NCI-H524 (cell line): ENCODE measurements at places on chromosomes 2 and 18.

- no peak for DNase-seq
These were observed 71.7 kb downstream of the HS1BP3 start for GRCh38 chr2:20578895-20579825.

- DNase-seq, result no peak
These were observed 91.9 kb upstream of the TPO start for GRCh38 chr2:1321321-1321720.

GRCh38 chr2:28225473-28226080, 167.1 kb upstream of the FOSL2 start:
- no peak for DNase-seq

DNA sequence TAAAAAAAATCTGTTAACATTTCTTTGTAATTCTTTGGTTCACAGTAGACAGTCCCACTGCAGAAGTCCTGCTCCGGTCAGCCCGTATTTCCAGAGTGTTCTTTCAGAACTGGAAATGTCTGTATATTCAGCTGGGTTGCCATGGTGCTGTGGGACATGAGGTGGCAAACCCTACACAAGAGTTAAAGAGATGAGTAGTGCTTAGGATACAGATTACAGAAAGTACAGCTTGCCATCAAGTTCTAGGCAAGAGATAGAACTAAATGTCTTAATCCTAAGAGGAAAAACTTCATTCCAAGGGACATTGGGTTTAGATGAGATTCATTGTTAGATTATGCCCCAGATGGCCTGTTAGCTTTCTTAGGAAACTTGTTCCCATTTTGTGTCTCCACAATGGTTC, 60.1 kb downstream of the FMNL2 start:
- no peak for DNase-seq

DNA sequence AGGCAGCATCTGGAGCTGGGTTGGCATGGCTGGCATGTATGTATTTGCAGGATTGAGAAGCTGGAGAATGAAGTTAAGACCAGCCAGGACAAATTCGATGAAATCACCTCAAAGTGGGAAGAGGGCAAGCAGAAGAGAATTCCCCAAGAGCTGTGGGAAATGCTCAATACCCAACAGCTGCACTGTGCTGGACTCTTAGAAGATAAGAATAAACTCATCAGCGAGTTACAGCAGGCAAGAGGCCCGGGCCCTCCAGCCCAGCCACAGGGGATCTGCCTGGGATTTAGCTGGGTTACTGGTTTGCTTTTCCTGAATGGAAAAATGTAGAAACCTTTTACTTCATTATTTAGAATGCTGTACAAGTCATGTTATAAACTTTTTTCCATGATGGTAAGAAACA, 22.5 kb downstream of the DRC1 start:
- DNase-seq, result no peak

GRCh38 chr2:164458792-164459191, 162.5 kb downstream of the GRB14 start:
- DNase-seq, result no peak

GRCh38 chr2:7010391-7011054, 93.3 kb downstream of the RNF144A start:
- no peak for DNase-seq

DNA sequence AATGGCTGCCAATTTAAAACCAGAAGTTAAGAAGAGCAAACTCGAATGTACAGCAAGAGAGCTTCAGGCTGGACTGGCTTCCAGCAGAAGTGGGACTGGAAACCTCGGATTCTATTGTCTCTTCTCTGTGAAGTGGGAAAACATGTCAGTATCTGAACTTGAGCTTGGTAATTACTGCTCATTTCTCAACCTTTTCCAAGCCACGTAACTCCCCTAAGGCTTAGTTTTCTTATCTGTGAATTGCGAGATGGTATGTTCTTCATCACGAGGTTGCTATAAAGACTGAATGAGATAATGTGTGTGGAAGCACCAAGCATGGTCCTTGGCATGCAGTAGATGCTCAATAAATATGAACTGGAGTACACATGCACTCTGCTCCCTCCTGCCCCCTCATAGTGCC, 259.4 kb upstream of the SPRED2 start:
- DNase-seq, result no peak

- no peak for DNase-seq
These were observed 12.9 kb downstream of the FHL2 start for GRCh38 chr2:105385731-105386540.

DNA sequence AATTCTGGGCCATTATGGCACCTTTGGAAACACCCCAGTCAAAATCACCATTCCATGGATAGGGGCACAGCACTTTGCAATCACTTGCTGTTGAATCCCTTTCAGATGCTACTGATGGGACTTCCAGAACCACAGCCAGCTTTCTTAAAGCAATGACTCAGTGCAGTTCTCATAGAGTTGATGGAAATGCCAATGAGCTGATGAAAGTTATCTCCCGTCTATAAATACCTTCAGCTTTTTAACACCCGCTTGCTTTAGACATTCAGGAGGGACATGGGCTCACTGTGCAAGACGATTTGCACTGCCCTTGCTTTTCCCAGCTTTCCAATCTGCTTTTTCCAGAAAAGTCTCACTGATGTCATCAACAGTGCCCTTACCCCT, 66.7 kb upstream of the RPL31 start:
- DNase-seq, result no peak

- no peak for DNase-seq
These were observed 6.7 kb downstream of the PTPRN start for GRCh38 chr2:219302412-219302968.

- DNase-seq, result no peak
These were observed 74.6 kb upstream of the TXNDC2 start for GRCh38 chr18:9810994-9811705.

DNA sequence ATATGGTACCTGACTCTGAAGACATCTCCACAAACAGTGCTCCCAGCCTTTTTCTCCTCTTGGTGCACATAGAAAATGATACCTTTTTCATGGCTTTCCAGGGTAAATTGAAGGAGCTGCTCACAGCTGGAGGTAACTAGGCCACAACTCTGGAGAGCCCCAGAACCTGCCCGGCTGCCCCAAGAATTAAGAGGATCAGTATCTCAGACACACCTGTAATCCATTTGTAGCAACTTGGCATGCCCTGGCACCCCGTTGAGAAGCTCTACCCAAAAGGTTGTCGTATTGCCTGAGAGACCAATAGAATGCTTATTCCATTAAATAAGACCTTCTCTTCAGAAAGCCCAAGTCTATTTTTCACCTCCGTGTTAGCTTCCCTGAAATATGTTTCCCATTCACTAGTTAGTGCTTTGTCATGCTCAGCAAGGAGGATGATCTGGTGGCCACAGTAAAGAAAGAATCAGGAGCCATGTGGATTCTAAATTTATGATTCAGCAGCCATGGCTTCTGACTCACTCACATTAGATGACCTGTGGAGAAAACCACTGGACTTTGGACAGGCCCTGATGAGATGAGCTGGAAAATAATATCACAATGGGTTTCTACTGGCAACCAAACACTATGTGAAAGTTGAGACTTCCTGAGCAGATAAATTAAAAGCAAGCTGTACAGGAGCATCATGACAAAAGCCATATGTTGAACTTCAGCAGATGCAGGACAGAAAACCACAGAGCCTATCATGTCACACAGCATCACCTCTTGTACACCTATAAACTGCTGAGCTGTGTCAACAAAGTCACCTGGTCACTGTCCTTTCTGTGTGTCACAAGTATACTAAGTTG, 253.3 kb upstream of the OSR1 start:
- no peak for DNase-seq

- no peak for DNase-seq
These were observed 26.4 kb upstream of the RNU4ATAC start for GRCh38 chr2:121504316-121504715.

GRCh38 chr2:226838722-226839121, 2.9 kb downstream of the RHBDD1 start:
- DNase-seq, result no peak

- no peak for DNase-seq
These were observed 15.4 kb upstream of the ACYP2 start for GRCh38 chr2:54099829-54100585.

DNA sequence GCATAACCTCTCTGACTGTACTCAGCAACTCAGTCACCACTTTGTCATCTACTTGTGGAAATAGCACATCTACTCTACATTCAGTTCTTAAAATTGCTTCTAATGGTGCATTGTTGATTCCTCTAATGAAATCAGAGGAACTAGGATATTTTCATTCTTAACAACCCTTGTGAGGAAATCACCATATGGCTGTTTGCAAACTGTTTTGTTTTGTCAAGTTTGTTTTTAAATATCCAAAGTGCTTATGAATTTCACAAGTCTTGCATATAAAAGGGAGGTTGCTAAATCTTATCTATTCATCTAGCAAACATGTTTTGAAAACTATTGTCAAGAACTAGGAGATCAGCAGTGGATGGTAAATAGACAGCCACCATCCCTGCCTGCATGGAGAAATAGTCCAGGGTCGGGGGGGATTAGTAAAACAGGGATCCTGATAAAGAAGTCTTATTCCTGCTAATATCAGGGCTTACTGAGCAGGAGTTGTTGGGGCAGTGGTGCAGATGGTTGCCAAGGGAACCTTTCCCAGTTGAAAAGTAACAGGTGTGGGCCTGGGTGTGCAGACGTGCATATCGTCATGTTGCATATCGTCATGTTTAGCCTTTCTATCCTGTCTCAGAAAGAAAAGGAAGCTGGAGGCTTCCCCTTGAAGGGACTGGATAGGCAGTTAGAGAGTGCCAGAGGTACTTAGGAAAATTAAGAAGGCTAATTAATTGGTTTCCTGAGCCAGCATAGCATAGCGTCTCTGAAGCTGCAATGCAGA, 7.5 kb upstream of the MYO3B start:
- DNase-seq, result peak; percentile 84

DNA sequence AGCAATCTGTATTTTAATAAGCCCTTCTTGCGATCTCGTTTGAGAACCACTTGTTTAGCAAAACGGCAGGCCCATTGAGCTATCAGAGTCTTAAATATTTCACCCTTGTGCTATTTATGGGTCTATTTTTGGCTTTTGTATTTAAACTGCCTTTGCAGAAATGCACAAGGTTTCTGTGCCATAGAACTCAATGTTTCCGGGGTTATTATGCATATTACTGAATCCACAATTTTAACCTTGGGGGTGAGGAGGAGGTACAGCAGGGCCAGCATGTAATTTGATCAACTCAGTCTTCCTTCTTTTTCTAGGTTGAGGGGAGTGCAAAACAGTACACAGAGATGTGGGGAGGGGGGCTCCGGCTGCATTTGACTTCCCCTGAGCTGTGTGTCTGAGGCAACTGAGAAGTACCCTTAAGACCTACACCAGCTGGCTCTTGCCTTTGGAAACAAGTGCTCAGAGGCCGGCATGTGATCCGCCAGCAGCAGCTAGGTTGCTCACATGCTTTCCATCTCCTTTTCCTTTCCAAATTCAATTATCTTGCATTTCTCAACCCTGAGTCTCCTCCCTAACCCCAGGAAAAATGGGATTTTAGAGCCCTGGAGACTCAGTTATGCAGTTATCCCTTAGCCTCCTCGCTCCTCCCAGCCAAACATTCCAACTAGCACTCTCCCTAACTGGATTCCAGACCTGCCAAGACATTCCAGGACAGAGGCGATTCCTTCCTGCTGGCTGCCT, 103.0 kb downstream of the HNRNPLL start:
- peak; percentile 88 for DNase-seq

DNA sequence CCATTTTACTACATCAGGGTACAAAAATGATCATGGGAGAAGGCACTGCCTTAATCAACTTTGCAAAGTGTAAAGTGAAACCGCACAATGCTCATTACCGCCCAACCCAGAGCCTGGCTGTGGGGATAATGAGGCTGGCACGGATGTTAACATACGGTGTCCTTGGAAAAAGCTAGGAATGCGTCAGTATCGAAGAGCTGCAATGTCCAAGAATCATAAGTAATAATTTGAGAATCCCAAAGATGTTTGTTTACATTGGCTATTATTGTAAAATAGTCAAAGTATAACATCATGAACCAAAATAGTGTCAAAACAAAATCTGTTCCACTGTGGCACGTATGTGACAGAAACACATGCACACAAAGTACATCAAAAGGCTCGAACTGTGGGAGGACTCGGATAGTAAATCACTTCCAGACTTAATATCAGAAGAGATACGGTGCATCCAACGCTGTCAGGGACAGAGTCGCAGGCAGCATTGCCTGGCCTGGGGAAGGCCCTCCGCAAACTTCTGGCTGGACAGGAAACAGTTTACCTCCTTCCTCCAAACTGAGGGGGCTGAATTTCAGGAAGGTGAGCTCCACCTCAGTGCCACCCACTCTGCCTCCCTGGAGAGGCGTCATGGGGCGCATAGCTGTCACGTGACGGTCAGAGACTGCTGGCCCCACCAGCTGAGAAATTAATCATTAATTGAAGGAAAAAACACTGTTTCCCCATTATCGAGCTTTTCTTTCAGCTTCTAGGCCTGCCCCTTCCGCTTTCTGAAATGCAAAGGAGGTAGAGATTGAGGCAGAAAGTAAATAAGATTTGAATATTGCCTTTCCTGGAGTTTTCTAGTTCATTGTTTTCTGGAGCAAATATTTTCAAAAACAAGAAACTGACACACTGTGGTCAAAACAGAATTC, 1.8 kb upstream of the ID2 start:
- peak; percentile 46 for DNase-seq

GRCh38 chr2:74063486-74063885, 78.8 kb downstream of the TET3 start:
- peak; percentile 43 for DNase-seq

DNA sequence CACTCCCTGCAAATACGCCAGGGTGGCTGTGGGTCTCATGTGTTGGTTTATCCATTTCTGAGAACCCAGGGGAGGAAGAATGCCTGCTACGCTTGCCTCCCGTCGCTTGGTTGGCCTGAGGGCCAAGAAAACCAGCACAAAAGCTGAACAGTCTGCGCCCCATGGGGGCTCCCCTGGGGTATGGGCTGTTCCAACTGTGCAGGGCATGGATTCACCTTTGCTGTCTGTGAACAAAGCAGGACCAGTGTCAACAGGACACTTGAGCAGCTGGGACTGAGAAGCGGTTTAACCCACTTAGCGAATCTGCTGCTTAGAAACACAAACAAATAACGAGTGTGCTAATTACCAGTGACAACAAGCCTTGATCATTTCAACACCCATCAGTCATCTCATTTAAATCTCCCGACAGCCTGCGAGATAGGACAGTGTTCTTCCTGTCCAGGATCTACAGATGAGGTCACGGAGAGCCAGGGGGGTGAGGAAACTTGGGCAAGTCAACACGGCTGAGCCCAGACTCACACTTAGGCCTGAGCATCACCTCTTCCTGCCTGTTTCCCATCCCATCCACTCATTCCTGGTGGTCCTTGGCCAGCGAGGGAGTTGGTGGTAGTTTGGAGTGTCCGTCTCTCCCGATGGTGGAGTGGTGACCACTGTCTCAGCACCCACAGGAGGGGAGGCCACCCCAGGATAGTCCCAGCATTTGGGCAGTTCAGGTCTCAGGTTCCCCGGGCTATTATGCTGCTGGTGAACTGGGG, 111.6 kb upstream of the HAAO start:
- DNase-seq, result no peak

GRCh38 chr2:18047213-18047611, 168.7 kb downstream of the KCNS3 start:
- no peak for DNase-seq

- DNase-seq, result no peak
These were observed 94.0 kb downstream of the GREB1L start for GRCh38 chr18:21335927-21336488.

GRCh38 chr2:239751679-239752355, 273.3 kb downstream of the NDUFA10 start:
- DNase-seq, result no peak
